ENCODE measurements at places on chromosomes 5 and 9.

DNA sequence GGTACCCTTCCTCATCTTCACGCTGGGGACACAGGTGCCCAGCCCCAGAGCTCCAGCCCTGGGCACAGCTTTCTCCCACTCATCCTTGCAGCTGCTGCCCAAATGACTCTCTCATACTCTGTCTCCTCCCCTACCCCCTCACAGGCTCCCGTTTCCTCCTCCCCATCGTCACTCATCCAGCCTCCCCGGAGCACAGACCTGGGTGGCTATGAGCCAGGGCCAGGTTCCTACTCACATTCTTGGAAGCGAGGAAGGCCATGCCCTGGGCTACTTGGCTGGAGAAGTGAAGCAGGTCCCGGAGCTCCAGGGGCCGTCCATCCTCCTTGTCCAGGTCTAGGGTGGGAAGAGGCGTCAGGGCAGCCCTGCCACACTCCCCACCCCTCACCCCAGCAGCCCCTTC is 29.3 kb downstream of the CSF1R start:
- no peak for DNase-seq

- DNase-seq: no peak
These were observed 76.6 kb downstream of the ARRDC3 start for GRCh38 chr5:91306497-91306896.

DNA sequence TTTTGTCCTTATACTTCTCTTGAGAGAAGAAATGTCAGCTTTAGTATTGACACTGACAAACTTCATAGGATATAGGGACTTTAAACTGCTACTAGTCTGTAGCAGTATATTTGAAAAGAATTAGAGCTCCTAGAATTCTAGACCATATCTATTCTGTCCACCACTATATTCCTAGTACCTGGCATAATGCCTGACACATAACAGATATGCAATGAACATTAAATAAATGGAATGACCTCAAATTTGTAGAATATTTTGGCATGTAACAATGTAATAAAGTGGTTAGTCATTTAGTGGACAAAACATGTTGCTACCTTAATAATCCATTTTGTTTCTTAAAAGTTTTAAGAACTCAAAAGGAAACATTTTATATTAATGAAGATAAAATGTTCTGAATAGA is 57.5 kb downstream of the HOMER1 start:
- no peak for DNase-seq

DNA sequence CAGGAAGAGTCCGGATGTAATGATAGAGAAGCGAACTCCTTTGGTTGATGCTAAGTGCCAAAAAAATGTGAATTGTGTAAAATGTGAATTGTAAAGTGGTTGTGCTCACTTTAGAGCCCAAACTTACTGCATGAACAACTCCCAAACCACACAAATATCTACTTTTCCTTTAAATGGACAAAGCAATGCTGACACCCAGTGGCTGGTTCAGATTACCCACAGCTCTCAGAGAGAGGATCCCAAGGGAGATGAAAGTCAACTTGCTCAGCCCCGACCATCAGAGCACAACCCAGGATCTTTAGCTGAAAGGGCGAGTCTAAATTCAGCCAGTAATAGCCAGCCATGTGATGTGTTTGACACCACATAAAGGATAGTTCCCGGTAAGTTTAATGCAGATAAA is 133.7 kb downstream of the NMUR2 start:
- no peak for DNase-seq

DNA sequence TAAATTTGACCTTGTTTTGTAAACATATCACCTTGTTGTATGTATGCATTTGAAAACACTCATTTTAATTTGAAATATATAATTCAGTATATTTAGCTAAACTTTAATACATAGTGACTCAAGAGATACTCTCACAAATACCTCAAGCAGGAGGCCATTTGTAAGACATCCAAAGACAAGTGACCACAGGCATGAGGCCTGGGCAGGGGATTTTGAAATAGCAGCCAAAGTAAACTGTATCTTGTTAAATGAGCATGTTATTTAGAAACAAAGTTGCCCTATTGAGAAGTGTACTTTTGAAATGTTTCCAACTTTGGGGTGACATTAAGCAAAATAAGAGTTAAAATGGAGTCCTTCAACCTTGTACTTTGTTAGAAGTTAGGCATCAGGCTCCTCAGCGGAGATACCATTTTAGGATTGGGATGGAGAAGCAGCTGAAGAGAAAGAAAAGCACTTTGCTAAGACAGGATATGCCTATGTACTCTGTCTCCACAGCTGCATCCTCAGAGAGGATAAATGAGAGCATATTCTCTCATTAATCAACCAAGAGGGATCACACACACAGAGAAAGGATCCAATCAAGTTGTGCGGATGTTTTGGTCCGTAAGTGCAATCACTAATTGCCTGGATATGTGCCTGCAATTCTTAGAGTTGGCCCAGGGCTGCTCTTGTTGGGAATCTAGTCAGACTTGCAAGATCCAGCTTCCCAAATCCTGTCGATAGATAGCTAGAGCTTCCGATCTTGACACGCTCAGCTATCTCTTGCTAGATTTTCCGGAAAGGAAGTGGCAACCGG is 157.5 kb upstream of the HAPLN1 start:
- no peak for DNase-seq
